ENCODE measurements at places on chromosomes 16 and 17.

- DNase-seq: no peak
Measured at GRCh38 chr16:20624205-20624604, 48.0 kb upstream of the ACSM2B start.

DNA sequence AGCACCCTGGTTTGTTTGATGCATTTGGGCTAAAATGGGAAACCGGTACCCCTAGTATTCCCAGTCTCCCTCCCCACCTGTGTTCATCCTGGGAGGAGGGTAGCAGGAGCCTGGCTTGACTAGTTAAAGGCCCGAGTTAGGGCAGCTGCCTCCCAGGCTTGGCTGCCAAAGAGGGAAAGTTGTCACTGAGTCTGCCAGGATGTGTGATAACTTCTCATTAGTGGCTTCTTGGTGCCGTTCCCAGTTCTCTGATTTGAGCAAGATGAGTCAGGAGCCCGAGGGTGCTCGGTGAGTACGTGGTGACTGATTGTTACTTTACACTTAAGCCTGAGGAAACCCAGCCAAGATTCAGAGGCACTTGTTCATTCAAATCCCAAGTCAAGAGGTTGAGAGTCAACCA lies 2.5 kb downstream of the KRT32 start:
- DNase-seq: no peak

- DNase-seq: no peak
Measured at GRCh38 chr16:67164599-67165061, at the start of gene HSF4. HSF4 (plus strand) TSS chr16:67164745; CDS start chr16:67164812, 67 bp downstream.

- no peak for DNase-seq
Measured at GRCh38 chr17:71735893-71736292, 384.9 kb upstream of the SOX9 start.

GRCh38 chr16:50202926-50203624 lies 50.0 kb downstream of the TENT4B start:
- peak; percentile 8 for DNase-seq

DNA sequence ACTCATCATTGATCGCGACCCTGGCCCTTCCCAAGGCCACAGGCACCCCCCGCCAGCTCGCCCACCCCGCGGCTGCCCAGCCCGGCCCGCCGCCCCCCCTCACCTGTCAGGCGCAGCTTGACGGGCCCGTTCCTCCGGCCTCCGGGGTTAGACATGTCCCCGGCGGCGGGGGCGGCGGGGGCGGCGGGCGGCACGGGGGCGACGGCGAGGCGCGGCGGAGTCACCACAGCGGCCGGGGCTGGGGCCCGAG lies 456 bp downstream of the SMURF2 start:
- no peak for DNase-seq

DNA sequence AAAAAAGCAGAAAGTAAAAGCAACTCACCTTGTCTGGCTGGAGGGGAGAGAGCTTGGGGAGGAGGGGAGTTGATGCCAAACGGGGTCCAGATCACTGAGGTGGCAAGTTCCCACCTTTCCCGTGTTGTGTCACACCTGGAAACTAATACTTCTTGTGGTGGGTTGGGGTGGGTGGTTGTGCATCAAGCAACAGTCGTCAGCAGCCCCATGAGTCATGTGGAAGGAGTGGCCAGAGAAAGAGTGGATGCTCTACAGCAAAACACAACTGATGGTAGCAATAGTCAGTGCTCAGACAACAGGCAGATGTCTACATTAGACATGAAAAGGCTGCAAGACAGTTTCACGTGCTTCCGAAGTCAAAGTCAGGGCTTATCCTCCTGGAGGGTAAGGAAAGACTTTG lies 35.4 kb downstream of the ARSG start:
- DNase-seq: no peak

DNA sequence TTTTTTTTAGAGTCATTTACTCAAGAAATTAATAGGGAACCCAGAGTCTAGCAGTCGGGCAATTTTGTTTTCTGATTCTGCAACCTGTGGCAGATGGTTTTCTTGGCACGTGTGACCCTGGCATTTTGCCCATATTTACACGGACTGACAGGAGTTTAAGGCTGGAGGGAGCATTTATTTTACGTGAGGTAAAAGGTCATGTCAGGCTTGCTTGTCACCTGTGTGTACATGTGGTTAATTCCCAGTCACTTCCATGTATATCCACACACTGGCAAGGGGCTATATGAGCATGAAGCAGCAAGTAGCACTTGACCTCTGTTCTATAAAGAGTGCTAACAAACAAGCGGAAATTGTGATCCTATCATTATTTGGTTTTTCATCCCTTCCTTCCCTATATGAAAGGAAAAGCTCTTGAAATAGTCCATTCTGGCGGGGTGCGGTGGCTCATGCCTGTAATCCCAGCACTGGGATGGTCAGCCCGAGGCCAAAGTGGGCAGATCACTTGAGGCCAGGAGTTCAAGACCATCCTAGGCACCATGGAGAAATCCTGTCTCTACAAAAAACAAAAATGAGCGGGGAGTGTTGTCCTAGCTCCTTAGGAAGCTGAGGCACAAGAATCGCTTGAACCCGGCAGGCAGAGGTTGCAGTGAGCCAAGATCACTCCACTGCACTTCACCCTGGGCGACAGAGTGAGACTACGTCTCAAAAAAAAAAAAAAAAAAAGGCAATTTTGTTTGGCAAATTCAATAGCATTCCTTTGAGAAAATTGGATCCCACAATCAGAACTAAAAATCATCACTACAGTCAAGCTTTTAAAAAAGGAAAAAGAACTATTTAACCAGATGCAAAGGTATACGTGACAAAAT lies 2.1 kb downstream of the SPAG9 start:
- DNase-seq: peak; percentile 96

DNA sequence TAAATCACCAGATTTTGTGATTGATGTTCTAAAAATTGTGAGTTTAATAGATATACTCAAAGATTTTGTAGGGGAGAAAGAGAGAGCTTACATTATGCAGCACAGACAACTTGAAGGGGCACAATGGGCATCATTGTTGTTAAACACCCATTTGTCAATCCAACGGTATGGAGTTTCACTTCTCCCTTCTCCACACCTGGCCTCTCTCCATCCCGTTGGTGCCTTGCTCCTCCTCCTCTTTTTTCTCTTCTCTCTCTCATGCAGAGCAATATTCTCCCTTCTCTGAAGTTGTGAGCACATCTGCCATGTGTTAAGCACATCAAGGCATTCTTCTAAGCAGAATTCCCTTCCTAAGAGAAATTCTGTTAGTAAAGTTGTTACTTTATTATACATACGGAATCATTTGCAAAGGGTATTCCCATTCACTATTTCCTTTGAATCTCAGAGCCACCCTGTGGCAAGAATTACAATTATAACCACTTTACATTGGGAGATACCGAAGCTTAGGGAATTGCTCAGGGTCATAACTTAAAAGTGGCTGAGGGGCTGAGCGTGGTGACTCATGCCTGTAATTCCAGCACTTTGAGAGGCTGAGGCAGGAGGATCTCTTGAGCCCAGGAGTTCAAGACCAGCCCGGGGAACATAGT lies 40.5 kb upstream of the SKAP1 start:
- no peak for DNase-seq

GRCh38 chr17:78922816-78923498 lies 2.2 kb downstream of the TIMP2 start:
- DNase-seq: no peak

GRCh38 chr16:89166696-89167424 lies 4.7 kb upstream of the CDH15 start:
- no peak for DNase-seq

DNA sequence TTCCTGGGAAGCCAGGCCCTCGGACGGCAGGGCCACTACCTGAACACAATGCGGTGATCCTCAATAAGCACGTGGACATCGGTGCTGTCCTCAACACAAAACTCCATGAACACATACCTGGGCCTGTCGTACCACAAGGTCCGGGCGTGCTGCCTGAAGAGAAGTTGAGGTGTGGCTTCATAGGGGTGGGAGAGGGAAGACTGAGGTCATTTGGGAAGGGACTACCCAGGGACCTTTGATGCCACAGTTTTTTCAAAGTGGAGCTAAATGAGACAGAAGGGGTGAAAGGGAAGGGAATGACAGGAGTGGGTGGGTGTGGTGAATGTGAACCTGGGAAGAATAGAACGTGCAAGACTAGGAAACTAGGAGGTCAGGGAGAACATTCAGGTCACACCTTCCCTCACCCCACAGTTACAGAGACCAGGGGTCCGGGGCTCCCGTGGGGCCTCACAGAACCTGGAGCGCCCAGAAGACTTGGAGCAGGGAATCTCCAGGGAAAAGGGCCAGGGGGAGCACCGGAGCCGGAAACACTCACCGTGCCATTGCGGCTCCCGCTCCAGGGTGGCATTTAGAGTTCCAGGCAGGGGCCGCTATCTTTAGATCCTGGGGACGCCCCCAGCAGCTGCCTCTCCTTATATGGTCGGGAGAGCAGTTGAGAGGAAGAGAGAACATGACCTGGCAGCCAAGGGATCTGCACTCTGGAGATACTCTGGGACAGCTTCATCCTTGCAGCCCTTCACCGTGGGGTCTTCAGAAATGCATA lies at the start of gene PTGES3L:
Gene PTGES3L, minus strand, starts transcription at position 570 of the 763 bp plus-strand sequence. Its CDS starts 27 bp downstream, at position 543.
- DNase-seq: peak; percentile 73

GRCh38 chr17:205148-205669 lies 23.8 kb upstream of the DOC2B start:
- no peak for DNase-seq

GRCh38 chr16:28283173-28283572 lies 9.2 kb upstream of the SBK1 start:
- no peak for DNase-seq

DNA sequence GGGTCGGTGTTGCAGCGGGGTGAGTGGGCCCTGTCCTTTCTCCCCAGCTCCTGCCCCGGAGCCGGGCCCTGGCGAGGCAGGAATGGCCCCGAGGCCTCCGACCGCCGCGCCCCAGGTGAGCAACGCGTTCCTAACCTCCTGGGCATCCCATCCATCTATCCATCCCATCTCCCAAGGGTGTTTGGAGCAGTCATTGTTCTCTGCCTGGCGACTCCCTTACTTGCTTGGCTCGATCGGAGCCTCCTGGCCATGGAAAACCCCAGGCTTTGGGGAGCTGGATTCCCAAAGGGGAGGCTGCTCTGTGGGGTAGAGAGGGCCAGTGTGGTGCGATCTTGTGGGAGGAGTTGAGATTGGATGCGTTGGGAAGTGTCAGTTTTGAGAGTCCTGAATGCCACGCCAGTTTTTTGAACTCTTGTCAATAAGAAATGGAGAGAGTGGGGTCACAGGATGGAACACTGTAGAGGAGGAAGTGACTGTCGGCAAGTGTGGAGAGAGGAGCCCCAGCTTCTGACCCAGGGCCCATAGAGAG lies 684 bp downstream of the ZFP90 start:
- DNase-seq: no peak

- no peak for DNase-seq
Measured at GRCh38 chr16:78667675-78668074, 568.2 kb downstream of the WWOX start.

DNA sequence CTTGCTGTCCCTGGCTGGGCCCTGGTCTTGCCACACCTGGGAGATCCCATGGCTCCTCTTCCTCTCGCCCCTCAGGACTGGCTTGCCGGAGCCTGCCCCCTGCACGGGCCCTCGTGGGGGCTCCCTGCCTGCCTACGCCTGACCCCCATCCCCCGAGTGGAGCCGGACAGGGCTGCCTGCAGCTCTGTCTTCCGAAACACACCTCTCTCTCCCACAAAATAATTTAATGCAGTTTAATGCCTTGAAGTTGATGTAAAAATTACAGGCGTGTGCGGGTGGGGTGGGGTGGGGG lies 22.4 kb upstream of the SLC38A10 start:
- DNase-seq: no peak

DNA sequence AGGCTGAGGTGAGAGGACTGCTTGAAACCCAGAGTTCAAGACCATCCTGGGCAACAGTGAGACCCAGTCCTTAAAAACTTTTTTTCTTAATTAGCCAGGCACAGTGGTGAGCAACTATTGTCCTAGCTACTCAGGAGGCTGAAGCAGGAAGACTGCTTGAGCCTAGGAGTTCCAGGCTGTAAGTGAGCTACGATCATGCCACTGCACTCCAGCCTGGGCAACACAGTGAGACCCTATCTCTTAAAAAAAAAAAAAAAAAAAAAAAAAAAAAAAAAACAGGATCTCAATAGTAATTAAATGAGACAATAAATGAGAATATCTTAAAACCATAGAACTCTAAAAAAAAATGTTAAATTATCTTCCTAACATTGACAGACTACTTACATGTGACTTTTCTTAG lies 14.3 kb downstream of the SMURF2 start:
- no peak for DNase-seq

GRCh38 chr16:75382611-75383010 lies 50.7 kb downstream of the CFDP1 start:
- no peak for DNase-seq

- no peak for DNase-seq
Measured at GRCh38 chr17:57899391-57899790, 49.5 kb upstream of the MRPS23 start.

GRCh38 chr17:81108220-81108619 lies 57.1 kb upstream of the PVALEF start:
- DNase-seq: no peak

DNA sequence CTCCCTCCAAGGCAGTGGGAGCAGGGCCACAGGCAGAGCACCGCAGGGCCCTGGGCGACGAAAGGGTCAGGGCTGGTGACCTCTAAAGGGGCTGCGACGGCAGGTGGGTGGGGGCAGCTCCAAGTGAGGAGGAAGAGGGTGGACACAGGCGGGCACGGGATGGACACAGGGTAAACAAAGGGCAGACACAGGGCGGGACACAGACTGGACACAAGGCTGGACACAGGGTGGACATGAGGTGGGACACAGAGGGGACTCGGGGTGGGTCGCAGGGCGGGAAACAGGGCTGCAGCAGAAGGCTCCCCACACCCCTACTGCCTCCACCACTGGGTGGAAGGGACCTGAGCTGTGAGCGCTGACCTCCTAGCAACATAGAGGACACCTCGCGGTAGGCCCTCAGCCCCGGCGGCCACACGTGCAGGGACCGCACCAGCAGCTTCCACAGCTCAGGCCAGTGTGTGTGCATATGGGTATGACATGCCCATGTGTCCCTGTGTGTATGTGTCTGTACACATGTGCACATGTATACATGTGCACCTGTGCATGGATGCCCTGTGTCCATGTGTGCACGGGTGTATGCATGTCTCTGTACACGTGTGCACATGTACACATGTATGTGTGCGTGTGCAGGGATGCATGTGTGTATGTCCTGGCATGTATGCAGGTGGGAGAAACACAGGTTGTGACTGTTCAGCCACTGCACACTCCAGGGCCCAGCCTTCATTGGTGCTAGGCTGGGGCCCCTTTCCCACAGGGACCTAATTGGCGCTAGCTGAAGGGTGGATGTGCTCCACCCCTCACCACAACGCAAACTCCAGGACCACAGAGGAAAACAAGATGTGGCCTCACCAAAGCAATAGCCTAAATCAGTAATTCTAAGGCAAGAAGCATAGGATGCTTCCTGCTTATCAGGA lies 7.6 kb downstream of the LMF1 start:
- DNase-seq: no peak

DNA sequence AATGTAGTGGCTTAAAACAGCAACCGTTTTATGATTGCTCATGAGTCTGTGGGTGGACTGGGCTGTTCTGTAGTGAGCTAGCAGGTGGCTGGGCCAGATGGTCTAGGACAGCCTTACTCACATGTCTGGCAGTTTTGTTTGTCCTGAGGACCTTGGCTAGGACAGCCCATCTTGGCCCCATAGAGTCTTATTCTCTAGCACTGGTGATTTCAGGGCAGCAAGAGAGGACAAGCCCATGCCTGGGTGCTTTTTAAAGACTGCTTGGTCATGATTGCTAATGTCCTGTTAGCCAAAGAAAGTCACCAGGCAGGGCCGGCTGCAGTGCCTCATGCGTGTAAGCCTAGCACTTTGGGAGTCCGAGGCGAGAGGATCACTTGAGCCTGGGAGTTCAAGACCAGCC lies 139.8 kb downstream of the KATNIP start:
- no peak for DNase-seq
